ENCODE measurements at places on chromosomes 2 and 18. TPM values are rescaled to one million over a fixed set of nuclear protein-coding genes. Genes with fewer than 3 reads are reported as not detected.

DNA sequence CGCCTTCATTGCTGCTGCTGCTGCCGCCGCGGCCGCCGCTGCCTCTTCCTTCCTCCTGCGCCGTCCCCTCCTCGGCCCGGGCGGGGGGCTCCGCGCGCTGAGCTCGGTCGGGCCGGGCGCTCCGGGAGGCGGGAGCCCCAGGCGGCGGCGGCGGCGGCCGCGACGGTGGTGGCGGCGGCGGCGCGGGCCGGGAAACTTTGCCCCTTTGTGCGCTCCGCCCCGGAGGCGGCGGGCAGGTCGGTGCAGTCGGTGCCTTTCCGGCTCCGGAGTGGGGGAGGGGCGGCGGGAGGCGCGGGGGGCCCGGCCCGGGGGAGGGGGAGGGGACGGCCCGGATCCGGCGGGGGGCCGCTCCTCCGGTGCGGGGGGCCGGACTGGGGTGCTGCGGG is 205 bp downstream of the TET3 start:
- peaks cover 57% of the 10 kb centered on the region for H3K4me1 ChIP-seq
- no peak overlapping the region for H3K4me3 ChIP-seq
- H3K27ac ChIP-seq = no peak overlapping the region
- H3K27me3 ChIP-seq = peaks cover 33% of the 10 kb centered on the region
- H3K36me3 ChIP-seq = peaks cover 25% of the 10 kb centered on the region

- H3K27ac ChIP-seq = no peak overlapping the region
- H3K36me3 ChIP-seq = no peaks in the 10 kb centered on the region
- H3K27me3 ChIP-seq = peaks cover 97% of the 10 kb centered on the region
- DNase-seq = no peak
- no peak overlapping the region for H3K4me3 ChIP-seq
These were observed 8.8 kb downstream of the EVX2 start for GRCh38 chr2:176074919-176075425.

- H3K4me1 ChIP-seq = peaks cover 12% of the 10 kb centered on the region
- DNase-seq = no peak
- H3K27me3 ChIP-seq = peaks cover 7% of the 10 kb centered on the region
- H3K27ac ChIP-seq = no peak overlapping the region
These were observed 257.7 kb downstream of the TDRD15 start for GRCh38 chr2:21381421-21381820.

THSD7B gene
- 9.8 TPM for total RNA-seq
